ENCODE measurements at places on chromosomes 7 and 10.

GRCh38 chr7:77687100-77687746, 9.0 kb upstream of the RSBN1L start:
- peak; percentile 32 for DNase-seq

- no peak for DNase-seq
Measured at GRCh38 chr10:7401156-7401555, 9.7 kb downstream of the SFMBT2 start.

GRCh38 chr10:121158988-121159579, 307.9 kb downstream of the WDR11 start:
- no peak for DNase-seq

GRCh38 chr7:112112822-112113255, 93.4 kb downstream of the DOCK4 start:
- no peak for DNase-seq

DNA sequence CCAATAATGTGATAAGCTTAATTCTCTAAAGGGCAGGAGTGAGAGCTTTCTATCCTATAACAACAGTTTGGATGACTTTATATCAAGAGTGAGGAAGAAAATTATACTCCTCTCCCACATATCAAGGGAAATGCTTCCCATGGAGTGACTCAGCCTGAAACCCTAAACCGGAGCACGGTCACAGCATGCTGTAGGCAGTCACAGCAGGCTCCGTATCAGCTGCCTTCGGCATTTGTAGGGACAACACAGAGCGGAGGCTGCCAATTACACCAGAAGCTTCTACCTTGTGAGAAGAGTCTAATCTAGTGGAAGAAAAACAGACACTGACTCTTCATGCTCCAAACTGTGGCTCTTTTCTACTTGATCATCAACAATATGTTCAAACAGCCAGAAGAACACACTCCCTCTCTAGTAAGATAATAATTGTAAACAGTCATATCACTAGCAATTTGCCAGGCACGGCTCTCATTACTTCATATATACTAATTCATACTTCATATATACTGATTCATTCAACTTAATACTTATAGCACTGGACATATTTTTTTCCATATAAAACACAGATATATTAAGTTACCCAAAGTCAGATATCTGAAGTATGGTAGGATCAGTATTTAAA, 65.9 kb downstream of the DGKB start:
- DNase-seq = no peak

DNA sequence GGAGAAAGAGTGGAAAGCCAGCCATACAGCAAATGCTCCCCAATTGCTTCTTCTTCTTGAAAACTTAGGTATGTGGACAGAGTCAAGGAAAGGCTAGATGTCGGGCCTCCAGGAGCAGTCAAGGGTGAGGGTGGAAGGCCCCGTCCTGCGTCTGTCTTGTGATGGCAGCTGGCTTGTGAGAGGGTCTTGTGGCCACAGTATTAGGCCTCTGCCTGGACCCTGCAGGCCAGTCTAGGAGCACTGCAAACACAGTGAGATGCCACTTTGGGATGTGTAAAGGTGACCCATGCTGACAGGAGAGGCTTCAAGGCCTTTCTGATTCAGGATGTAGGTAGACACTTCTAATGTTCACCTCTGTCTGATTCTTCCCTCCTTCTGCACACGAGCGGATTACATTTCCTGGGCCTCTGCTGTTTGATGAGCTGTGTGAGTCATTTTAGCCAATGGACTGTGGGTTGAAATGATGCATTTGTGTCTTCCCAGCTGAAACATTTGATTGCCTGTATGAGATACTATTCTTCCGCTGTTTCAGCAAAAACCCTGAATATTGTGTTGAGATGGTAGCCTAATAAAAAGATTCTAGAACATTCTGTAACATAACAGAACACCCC, 135.4 kb downstream of the EMX2 start:
- DNase-seq = no peak

- no peak for DNase-seq
Measured at GRCh38 chr7:20280475-20281351, 50.0 kb upstream of the ITGB8 start.

- DNase-seq = peak; percentile 12
Measured at GRCh38 chr7:137935884-137936508, 65.9 kb downstream of the CREB3L2 start.

GRCh38 chr10:89095701-89096391, 105.2 kb downstream of the FAS start:
- DNase-seq = no peak

DNA sequence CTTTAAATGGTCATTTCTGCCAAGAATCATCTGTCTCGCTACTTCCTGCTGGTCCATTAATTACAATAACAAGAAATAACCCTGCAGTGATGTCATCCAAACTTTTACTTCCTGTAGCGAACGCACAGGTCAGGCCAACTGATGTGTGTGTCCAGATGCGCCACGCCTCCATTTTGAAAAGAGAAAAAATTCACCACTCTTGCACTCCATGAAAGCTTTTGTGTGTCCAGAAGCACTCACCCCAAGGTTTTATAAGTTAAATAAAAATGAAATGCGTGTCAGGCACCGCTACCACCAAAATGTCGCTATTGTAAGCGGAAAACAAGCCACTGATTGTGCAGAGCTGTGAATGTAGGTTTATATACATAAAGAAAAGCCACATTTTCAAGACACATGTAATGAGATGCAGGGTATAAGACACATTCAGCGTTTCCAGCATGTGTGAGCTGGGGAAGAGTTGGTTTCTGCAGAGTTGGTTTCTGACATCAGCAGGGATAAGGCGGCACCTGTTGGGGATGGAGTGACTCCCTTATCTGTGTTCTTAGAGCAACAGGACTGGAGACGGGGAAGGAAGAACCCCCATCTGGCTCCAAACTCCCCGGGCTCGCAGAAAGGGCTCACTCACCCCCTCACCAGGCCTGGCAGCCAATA, 83.3 kb downstream of the CTBP2 start:
- DNase-seq = no peak

- no peak for DNase-seq
Measured at GRCh38 chr10:12801214-12802087, 200.1 kb downstream of the CCDC3 start.

GRCh38 chr10:14624600-14624999, 150.1 kb downstream of the FAM107B start:
- no peak for DNase-seq

DNA sequence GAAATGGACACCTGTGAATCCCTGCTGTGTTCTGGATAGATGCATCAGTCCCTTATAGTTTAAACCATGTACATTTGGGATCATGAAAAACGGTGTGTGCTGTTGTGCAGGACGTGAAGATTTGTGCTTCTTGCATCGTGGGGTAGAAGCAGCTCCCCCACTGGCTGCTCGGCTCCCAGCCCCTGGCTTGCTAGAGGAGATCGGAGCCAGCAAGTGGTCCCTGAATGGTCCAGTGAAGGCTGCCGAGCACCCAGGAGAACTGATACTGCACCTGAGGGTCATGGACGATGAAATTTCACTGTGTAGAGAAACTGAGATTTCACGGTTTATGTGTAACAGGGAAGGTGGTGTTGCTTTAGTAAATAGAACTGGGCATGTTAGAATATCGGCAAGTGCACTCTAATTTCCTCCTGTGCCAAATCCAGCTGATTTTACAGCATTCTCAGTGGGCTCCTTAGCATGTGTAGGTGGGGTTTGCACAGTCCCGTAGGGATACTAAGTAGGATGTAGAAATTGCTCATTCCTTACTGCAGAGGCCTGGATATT, 655.1 kb upstream of the FOXK1 start:
- DNase-seq = no peak

GRCh38 chr7:114916261-114916892, 5.5 kb upstream of the MDFIC start:
- DNase-seq = peak; percentile 22

DNA sequence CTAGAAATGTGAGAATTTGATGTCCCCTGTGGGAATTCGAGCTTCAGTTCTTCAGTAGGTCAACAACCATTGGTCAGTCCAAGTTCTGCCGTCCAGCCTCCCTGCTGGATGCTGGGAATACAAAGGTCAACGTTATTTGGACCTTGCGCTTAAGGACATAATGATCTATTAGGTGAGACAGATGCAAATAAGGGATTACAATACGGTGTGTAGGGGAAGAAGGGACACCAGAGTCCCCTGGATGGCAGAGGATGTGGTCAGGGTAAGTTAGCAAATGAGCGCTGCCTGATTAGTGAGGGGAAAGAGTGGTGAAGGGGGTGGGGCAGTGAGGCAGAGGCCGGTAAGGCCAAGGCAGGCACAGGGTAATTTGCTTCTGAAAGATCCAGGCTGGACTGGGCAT, 16.2 kb downstream of the CCNY start:
- DNase-seq = no peak

GRCh38 chr7:116334555-116334954, 124.2 kb downstream of the TES start:
- DNase-seq = no peak

- DNase-seq = no peak
Measured at GRCh38 chr7:94252971-94253370, 141.7 kb upstream of the COL1A2 start.

- DNase-seq = no peak
Measured at GRCh38 chr7:40033826-40034225, 83.8 kb downstream of the CDK13 start.

- no peak for DNase-seq
Measured at GRCh38 chr10:71292624-71293445, 26.2 kb upstream of the SLC29A3 start.

DNA sequence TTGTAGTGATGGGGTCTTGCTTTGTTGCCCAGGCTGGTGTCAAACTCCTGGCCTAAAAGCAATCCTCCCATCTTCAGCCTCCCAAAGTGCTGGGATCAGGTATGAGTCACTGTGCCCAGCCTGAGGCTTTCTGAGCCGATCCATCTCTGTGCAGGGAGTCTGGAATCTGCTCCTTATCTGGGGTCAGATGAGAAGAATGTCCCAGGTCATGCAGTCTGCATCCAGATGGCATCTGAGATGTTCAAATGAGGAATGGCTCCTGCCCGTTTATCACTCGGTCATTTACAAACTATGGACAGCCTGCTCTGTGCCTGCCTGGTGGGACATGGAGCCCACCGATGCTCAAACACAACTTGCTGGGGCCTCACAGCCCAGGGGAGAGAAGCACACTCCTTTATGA, 11.1 kb upstream of the SLC18A3 start:
- no peak for DNase-seq

DNA sequence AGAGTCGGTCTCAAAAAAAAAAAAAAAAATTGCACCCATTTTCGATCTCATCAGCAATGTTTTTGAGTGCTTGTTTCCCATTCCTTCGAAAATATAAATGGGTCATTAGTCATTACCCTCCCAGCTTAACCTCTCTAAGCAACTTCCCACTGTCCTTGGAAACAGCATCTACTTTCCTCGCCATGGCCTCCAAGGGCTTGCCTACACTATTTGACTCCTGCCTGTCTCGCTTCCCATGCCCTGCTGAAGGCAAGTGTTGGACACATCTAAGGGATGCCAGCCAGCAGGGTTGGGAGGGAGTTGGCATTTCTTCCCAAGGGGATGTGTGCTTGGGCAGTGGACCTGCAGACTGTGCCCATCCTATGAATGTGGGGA, 12.7 kb upstream of the RHBDD2 start:
- DNase-seq = no peak

GRCh38 chr7:147013825-147014224, 897.2 kb downstream of the CNTNAP2 start:
- DNase-seq = no peak
